ENCODE measurements at places on chromosomes 6 and 20.

DNA sequence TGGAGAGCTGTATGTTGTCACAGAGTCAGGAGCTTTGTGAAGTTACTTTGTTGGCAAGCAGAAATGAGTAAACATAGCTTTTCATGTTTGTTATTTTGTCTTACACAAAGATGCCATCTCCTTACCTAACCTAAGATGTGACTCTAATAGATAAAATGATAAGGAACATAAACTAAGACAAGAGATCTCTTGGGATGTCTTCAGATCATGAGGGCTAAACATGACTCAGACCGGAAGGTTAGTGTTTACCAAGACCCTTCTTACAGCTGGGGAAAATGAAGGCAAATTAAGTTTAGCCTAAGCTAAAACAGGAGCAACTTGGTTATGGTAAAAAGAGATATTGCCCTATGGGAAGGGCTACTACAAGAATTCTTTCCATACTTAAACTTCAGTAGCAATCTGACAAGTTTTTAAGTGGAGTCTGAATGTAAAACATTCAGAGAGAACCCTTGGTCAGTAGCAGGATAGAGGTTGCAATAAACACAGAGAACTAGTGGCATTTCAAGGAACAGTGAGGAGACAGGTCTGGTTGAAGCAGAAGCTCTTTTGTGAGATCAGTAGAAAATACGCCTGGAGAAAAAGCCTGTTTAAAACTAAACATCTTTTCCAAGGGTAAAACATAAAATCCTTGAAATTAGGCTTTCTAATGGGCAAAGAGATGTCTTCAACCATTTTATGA lies 29.9 kb downstream of the SGK1 start:
- DNase-seq: no peak

DNA sequence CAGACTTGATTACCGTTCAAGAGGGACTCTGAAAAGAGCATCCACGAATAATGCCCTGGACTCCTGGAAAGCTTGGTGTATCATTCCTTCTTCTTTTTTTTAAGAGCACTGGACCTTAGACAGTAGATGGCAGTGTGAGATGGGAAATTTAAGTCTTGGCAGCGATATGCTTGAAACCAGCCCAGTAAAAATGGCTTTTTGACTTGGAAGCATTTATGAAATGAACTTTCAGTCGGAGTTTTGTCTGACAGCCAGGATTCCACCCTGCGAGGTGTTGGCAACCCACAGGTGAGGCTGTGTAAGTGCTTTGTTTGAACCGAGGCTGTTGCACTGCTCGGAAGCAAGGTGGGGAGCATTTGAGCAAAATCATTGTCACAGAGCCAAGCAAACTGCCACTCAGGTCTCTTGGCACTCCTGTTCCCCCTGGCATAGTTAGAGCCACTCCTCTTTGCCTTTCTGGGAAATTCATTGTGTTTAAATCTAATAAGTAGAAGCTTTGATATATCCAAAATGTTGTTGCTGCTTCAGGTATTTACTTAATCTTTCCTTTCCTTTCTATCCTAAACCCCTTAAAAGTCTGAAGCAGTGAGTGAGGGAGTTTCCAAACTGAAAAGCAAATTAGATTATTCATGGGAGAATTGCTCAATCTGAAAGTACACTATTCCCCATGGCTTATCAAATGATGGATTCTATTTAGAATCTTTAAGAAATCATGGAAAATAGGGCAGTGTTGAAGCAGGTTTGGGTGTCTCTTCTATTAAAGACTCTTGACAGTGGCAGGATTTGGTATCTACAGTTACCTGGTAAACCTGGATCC lies 272.8 kb upstream of the SLC35B3 start:
- DNase-seq: no peak

DNA sequence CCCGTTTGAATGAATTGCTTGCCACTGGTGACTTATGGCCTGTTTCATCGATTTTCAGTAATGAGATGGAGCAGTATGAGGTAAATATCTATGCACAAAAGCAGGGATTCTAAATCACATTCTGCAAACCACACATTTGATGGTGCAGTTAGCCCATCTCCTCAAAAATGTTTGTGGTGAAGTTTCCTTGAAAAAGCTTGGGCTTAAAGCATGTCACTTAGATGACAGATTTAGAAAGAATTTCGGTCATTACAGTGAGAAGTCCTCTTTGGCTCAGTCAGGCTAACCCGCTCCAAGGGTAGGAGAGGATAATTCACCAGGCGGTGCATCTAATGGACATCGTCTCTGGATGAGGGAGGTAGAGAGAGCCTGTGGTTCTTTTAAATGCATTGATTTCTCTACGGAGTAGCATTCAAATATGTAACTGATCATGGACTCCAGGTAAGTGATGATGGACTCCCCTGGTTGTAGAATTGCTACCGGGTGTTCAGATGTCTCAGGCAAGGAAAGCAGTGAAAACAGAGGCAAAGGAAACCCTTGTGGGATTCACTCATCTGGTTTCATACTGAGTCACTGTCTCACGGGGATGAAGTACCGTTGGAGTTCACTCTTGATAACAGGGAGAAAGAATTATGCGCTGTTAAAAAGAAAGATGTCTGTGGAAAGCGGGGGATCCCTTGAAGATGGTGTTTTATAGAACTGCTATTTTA lies 65.3 kb downstream of the AIG1 start:
- DNase-seq: no peak

- DNase-seq: no peak
Observed at GRCh38 chr20:58740356-58741308, 48.0 kb downstream of the NPEPL1 start.

DNA sequence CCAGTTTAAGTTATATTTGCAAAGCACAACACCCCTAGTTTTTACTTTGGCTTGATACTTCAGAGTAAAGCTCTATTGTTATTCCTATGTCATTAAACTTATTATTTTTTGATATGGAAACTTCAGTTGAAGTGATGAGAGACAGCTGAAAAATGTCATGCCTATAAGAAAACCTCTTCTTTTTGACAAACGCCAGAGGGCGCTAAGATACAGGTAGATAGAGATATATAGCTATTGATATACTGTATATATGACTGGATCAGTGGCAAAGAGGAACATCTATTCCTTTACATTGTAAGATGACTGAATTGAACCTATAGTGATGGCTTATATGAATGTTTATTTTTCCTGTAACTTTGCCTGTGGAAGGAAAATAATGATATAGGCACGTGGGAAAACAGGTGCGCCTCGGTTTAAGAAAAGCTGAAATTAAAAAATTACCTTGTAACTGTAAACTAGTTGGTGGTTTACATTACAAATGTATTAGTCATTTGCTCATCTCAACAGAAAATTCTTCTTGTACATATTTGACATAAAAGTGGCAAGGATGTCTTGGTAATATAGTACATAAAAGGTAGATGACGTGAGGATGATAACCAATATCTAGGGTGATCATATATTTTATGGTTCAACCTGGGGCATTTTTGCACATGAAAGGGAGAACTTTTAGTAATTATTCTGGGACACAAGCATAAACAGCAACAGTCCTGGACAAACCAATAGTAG lies 74.1 kb downstream of the LAMA4 start:
- no peak for DNase-seq

- DNase-seq: no peak
Observed at GRCh38 chr6:107843400-107843799, 19.3 kb upstream of the SCML4 start.

DNA sequence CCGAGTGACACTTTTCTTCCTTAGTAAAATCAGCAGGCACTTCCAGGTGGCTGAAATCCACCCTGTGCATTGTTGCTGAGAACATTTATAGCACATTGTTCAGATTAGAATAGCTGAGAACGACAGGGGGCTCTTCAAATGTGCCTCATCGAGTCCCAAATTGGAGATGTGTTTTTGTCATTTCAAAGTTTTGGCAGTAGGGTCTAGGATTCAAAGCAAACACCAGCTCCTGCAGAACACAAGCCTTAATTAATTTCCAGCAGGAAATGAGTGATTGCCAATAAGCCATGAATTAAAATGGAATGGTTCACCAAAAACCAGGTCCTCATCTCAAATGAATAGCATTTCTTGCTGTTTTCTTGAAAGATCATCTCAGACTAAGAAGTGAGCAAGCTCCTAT lies 171.6 kb downstream of the PLCB1 start:
- DNase-seq: no peak

All from stimulated activated CD4-positive, alpha-beta T cell treated with anti-CD3 and anti-CD28 coated beads, Interleukin-1b, Interleukin-23, amount 100 ng/mL, for 1 hour (primary cell).